ENCODE measurements at places on chromosomes 3 and 15.

GRCh38 chr3:109021556-109021955, 67.9 kb upstream of the GUCA1C start:
- no peak for DNase-seq

GRCh38 chr3:4582624-4583023, 89.5 kb downstream of the ITPR1 start:
- no peak for DNase-seq

DNA sequence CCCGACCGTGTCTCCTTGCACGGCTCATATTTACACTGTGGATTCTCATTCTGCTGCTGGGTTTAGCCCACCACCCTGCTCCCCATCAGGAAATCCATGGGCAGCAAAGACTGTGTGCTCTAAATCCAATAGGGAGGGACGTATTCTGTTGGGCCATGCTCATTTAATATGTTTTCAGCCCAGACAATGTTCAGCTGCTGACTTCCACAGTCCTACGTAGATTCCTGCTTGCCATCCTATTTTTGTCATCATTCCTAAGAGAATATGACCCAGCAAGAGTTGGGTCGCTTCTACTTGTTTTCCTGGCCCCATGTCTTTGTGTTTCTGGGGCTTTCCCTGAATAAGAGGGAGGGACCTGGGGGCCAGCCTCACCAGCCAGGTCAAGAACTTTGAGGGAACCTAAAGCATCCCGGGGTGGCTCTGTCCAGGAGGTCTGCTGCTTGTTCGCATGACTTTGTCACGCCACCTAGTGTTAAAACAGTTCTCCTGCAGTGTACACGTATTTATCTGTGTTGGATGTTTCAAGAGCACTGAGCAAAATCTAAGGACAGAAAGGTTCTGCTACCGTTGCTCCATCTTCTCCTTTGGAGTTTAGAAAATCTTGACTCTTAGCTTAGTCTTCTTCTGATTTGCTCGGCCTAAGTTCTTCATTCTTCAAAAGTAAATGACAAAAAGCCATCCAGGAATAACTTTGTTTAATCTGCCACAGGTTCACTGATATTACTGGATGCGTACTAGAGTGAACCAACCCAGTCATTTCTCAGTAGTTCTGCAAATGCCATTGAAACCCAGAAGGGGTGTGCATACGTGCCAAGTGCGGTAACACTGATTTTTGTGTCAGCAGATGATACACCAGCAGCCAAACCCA, 79.8 kb upstream of the NR2E3 start:
- DNase-seq, result peak; percentile 24

DNA sequence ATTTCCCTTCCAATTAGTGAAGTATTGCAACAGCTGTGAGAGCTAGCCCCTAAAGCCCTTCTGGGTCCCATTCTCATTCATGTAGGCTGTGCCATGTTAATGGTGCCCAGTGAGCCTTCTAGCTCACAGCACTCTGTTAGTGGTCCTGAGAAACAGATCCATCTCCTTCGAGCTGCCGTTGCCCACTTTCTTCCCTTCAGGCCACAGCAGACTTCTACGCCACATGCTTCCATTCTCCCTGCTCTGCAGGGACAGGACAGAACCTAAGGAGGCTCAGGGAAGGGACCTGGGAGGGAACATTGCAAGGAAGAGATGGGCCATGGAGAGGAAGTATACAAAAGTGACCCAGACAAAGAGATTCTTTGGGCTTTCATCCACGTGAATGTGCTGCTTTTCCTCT, 11.7 kb upstream of the STARD5 start:
- no peak for DNase-seq

DNA sequence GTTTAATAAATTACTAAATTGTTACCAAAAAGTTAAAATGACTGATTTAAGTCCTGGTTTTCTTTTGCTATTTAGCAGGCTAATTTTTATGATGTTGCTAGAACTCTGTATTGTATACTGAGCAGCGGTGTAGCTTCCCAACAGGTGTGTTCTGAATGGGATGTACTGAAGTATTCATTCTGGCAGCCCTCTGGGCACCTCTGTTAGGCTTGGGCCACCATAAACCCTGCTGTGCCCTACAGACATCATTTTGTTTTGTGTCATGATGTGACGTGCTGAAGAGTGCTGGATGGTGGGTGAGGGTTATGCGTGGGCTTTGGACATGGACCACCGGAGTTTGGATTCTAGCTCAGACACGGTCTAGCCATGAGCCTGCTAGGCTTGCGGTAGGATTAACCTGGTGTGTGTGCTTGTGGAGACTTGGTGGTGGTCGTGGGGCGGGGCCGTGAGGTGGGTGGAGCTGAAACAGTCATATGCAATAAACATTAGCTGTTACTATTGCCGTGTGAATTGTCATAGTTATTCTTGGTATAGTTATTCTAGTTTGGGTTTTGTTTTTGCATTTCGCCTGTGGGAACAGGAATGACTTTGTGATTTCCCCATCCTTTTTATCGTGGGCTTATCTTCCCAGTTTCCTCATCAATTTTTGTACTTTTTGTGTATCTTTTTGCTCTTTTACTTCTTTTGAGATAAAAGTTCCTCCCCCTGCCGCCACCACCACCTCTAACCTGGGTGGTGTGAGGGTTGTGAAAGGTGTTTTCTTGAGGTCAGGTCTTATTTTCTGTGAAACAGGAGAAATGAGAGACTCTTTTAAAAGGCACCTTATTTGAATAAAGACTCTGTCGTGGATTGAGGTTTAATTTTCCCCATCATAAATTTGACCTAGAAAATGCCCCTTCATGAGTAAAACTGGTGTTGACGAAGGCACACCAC, 93.7 kb downstream of the MCTP2 start:
- DNase-seq, result no peak

- no peak for DNase-seq
Observed at GRCh38 chr3:72270730-72271129, 485.8 kb upstream of the PROK2 start.

DNA sequence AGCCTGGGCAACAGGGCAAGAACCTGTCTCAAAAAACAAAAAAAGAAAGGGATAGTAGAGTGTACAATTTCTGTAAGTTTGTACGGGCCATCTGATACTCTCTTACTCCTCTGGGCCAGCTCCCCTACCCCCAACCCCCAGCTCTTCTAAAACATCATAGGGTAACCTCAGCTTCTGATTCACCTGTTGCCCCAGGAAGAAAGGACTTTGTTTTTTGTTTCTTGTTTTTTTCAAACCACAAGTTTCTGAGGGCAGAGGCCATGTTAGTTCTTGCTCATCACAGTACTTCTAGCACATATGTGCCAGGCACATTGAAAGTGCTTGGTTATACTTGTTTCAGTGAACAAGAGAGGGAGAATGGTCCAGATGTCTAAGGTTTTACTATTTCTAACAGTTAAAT, 20.2 kb downstream of the ATOSA start:
- DNase-seq, result no peak

- no peak for DNase-seq
Observed at GRCh38 chr3:180898572-180898971, 13.9 kb upstream of the FXR1 start.

Data from stimulated activated CD4-positive, alpha-beta T cell treated with anti-CD3 and anti-CD28 coated beads, Interleukin-4, amount 100 ng/mL, for 48 hours (primary cell).